NCI-H1092 treated with DMSO at 0.1 percent for 48 hours (cell line): ENCODE measurements at places on chromosomes 16 and 17.

- DNase-seq, result peak; percentile 62
Measured at GRCh38 chr17:70636517-70637133, 467.3 kb downstream of the KCNJ2 start.

GRCh38 chr16:72612256-72612655 lies 435.7 kb downstream of the ZFHX3 start:
- no peak for DNase-seq

- no peak for DNase-seq
Measured at GRCh38 chr17:72886622-72887021, 205.9 kb downstream of the SLC39A11 start.

DNA sequence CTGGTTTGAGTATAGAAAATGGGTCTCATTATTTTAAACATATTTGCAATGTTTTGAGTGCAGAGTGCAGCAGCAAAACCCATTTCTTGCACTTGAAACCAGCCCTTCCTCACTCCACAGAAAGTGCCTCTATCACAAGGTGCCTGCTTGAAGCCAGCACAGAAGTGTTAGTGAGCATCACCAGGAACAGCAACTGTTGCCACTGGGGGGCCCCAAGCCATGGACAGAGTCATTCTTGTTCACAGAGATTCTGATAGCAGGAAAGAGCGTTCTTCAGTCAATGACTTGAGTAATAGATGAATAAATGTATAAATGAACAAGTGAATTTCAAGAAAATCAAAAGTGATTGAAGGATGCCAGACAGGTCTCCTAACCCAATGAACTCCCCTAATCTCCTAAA lies 45.6 kb downstream of the CHD9NB start:
- DNase-seq, result no peak

DNA sequence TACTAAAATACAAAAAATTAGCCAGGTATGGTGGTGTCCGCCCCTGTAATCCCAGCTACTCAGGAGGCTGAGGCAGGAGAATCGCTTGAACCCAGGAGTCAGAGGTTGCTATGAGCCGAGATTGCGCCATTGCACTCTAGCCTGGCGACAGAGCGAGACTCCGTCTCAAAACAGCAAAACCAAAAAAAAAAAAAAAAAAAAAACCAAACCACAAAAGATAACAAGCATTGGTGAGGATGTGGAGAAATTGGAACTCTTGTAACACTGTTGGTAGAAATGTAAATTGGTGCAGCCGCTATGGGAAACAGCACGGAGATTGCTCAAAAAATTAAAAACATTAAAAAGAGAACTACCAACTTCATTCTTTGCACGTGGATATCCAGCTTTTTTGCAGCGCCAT lies 119.4 kb downstream of the OR1D5 start:
- DNase-seq, result no peak

- DNase-seq, result peak; percentile 39
Measured at GRCh38 chr17:74202938-74203337, 540 bp upstream of the RPL38 start.

- DNase-seq, result no peak
Measured at GRCh38 chr17:18009609-18010420, 29.2 kb downstream of the ATPAF2 start.

GRCh38 chr16:87465306-87465705 lies 27.5 kb downstream of the ZCCHC14 start:
- no peak for DNase-seq

DNA sequence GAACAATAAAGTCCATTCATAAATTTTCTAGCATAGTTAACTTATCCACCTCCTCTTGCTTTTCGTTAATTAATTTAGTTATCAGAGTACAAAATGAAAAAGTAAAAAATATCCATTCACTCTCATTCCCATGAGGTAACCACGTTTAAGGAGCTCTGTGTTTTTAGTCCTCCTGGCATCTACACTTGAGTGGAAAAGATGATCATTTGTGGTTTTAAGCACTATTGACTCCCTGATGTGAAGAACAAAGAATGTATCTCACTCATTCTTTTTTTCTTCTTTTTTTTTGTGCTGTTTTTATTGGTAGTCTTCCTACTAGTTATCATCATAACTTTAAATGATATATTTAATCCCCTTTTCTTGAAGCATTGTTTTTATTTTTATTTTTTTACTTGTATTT lies 26.1 kb downstream of the QPRT start:
- no peak for DNase-seq

- no peak for DNase-seq
Measured at GRCh38 chr17:57864273-57864672, 14.4 kb upstream of the MRPS23 start.

GRCh38 chr17:64741038-64741641 lies 79.0 kb upstream of the SMURF2 start:
- no peak for DNase-seq

- DNase-seq, result no peak
Measured at GRCh38 chr17:38594152-38594551, 11.6 kb downstream of the SRCIN1 start.

DNA sequence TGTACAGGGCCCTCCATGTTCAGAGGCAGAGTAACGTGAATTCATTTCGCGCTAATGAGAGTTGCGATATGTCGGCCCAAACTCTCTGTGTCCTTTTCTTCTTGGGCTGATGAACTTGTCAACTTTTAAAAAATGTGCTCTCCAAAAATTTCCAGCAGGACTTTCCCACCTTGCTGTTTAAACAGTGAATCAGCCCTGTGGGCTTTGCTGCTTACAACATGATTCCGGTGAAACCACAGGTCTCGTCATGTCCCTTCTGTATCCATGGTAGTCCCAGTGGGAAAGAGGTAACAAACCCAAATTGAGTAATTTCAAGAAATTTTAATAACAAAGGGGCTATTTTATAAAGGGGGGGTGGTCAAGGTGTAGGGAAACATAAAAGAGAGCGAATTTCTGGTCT lies 612.9 kb downstream of the MAF start:
- no peak for DNase-seq

DNA sequence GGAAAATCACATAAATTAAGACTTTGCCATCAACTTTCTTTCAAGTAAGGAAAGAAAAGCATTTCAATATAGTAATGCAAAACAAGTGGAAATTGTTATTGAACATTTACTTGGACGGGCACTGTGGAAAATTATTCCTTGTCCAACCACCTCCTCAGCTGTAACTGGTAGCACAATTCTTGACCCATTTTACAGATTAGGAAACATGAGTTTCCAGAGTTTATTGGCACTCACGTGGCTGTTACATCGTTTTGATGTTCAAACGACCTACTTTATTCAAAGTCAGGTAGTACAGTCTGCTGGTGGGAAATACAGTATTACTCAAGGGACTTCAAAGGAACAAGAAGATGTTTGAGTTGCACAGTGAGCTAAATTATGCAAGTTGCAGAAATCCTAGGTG lies 866 bp upstream of the PCTP start:
- DNase-seq, result no peak

DNA sequence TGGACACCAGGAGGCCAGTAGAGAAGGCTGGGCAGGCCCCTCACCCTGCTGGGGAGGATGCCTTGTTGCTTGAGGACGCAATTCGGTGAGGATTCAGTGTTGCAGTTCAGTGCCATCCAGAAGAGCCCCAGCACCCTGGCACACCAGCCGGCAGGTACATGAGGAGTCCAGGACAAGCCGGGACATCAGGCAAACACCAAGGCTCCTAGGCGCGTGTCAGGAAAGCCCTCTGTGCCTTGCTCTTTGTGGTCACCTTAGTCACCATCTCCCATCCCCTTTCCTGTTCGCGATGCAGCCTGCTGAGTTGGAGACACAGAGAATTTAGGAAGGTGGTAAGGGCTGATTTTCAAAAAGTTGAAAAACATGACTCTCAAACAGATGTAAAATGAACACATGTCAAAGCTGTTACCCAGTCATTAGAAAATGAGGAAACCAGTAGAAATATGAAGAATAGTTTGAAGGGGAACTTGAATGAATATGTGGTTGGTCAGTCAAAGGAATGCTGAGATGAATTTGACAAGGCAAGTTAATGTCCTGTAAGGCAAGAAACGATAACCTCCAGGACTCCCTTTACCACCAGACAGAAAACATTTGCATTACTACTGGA lies 2.3 kb upstream of the NCBP3 start:
- DNase-seq, result no peak

DNA sequence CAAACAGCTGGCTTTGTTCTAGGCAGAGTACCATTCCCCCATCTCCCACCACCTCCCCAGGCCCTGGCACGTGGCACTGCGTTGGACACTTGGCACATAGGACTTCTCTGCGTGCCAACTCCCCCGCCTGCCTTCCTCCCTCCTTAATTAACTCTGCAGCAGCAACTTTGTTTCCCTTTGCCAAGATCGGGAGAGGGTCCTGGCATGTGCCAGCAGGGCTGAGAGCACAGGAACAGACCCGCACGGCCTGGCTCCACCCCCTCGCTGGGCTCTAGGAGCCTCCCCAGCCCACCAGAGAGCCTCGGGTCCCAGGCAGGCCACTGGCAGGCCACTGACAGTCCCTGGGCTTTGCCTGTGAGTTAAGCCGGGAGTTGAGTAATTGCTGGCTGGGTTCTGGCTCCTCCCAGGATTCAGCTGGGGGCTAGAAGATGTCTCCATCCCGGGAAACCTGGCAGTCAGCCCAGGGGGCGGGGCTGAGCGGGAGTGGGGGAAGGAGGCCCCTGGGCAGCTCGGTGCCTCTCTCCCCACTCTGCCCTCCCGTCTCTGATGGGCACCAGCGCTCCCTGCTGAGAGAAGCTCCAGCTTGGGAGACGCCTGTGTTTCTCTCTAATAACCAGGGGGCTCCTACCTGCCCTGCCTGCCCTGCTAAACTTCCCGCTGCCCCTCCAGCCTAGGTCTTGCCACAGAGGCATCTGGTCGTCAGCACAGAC lies 224.0 kb upstream of the TNRC6C start:
- peak; percentile 97 for DNase-seq

DNA sequence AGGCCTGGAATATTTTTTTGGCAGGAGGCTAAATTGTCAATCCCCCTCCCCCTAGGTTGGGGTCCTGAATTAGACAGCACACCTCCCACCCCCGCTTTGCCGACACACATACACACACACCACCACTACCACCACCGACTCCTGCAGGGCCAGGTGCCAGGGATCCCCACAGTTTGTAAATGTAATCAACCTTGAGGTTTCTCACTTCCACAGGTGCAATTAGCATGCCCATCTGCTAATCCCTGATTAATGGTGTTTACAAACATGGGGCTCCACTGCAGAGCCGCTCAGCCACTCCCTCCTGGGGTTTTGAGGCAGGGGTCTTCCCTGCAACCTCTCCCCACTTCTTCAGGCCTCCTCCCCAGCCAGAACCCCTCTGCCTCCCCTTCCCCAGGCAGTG lies 11.8 kb downstream of the MRM1 start:
- DNase-seq, result no peak

GRCh38 chr16:57918444-57918843 lies 52.5 kb downstream of the CNGB1 start:
- DNase-seq, result no peak

GRCh38 chr17:16435925-16436886 lies 20.8 kb downstream of the TRPV2 start:
- no peak for DNase-seq

- DNase-seq, result no peak
Measured at GRCh38 chr16:57758331-57759117, 23.0 kb downstream of the KATNB1 start.

- no peak for DNase-seq
Measured at GRCh38 chr17:57010487-57010886, 32.6 kb downstream of the SCPEP1 start.

- DNase-seq, result peak; percentile 45
Measured at GRCh38 chr16:22232277-22233036, 26.4 kb downstream of the EEF2K start.

GRCh38 chr16:69763599-69763942 lies 1.4 kb downstream of the WWP2 start:
- DNase-seq, result no peak

DNA sequence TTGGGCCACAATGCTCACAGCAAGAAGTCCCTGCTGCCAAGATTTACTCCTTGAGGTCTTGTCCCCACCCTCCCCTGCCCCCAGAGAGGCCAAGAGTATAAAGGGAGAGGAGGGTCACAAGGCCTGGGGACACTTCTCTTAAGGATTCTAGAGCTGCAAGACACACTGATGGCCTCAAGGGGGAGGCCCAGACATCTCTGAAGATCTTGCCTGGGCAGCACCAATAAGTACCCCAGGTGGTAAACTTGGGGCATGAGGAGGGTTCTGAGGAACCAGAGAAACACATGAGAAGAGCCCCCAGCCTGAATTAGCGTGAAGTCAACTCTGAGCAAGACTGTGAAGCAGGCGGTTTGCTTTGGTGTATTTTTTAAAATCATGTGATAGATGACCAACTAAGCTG lies 26.8 kb upstream of the MTMR4 start:
- no peak for DNase-seq

GRCh38 chr16:86142801-86143236 lies 243.9 kb downstream of the IRF8 start:
- no peak for DNase-seq

- DNase-seq, result no peak
Measured at GRCh38 chr16:49583911-49584310, 210.3 kb downstream of the C16orf78 start.

DNA sequence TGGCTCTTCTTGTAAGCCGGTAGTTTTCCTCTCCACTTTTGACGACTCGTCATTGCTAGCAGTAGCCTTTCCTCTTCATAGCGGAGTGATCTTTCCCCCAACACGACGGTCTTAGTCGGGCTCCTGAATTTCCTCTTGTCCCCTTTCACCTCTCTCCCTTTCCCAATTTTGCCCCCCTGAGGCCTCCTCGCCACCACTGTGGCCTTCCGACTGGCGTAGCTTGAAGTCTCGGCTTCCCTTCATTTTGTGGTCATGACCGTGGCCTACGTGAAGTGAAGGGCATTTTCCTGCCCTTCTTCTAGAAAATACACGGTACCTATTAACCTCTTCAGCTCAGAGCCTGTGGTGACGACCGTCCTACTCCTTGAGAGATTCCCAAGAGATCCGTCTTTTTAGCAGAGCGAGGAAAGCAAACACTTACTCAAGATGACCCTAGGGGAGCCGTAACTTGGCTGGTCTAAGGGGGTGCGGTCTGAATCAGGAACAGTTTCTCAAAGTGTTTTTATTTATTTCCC lies 787 bp downstream of the PRKAR1A start:
- DNase-seq, result peak; percentile 12

GRCh38 chr17:78774453-78774852 lies 7.6 kb downstream of the CYTH1 start:
- no peak for DNase-seq

GRCh38 chr16:2473999-2474876 lies 689 bp upstream of the TBC1D24 start:
- peak; percentile 42 for DNase-seq

GRCh38 chr17:12548558-12548957 lies 117.1 kb upstream of the MYOCD start:
- no peak for DNase-seq

- DNase-seq, result no peak
Measured at GRCh38 chr17:14921936-14922335, 343.2 kb downstream of the PMP22 start.

DNA sequence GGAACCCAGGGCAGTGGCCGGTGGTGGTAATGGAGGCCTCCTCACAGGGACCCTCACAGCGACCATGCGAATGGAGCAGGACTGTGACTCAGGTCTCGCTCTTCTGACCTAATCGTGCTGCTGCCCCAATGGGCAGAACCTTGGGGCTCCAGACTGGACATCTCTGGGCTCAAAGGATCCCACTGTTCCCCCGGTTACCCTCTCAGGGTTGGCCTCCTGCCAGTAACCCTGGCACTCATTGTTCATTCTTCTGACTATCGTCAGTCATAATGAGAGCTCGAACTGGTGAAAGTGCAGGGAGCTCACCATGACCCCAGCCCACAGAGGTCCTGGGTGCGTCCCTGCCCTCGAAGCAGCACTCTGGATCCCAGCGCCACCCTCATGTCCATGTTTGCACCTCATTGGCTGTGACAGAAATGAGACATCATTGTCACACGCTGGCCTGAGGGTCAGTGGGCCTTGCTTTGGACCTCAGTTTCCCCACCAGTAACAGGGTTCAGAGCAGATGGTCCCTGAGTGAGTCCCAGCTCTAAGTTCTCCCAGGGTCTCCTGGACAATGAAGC lies 4.0 kb upstream of the NPRL3 start:
- no peak for DNase-seq
